Right lobe of liver (tissue), 6 donors: ENCODE measurements at places on chromosomes 5 and 9. TPM values are rescaled to one million over a fixed set of nuclear protein-coding genes. Genes with fewer than 3 reads are reported as not detected.

DNA sequence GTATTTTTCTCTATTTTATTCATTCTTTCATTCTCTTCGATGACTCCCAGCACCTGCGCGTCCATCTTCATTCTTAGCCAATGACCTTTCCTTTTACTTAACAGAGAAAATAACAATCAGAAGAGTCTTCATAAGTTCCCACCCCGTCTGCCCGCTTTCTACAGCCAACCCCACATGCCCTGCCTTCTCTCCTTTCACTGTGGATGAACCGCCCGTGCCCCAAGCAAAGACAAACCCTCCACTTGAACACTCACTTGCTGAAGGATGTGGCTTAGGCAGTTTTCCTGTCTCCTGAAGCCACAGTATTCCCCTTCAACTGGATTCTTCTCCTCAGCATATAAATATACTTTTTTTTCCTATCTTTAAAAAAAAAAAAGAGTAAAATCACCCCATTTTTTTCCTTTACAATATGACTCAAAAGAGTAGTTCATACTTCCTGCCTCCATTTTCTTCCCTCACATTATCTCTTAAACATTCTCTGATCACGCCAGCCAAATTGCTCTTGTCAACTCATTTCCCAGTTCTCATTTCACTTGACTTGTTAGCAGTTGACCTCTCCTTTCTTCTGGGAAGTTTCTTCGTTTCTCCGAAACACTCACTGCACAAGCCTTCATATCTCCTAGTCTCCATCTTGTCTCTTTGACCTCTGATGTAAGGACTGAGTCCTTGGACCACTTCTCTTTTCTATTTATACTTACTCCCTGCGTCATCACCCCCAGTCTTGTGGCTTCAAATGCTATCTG, 11.1 kb downstream of the NIPSNAP3B start:
- no peak for DNase-seq

DNA sequence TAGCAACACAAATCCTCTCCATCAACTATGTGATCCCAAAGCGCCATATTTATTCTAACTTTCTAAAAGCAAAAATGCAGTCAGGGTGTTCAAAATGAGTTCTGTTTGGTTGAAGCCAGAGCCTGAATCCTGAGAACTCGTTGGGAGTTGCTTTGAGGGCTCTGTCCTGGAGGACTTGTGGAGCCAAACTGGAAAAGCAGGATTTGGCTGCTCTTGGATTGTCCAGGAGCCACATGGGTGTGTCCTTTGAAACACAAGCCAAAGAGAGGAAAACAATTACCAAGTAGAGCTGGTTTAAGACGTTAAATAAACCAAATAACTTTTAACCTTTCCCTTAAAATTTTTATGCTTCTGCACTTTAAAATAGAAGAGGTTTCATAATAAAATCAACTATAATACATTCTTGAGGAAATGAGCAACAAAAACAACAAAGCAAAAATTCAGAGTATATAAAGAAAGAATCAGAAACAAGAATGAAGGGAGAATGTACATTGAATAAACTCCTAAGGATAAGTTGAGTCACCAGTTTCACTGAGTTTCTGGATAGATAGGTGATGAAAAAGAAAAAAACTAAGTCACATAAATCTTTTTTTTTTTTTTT, 13.5 kb downstream of the C5orf46 start:
- DNase-seq: no peak

GRCh38 chr5:134600600-134600999, 32.0 kb downstream of the SAR1B start:
- DNase-seq: no peak

The IFNA2 gene
- not detected for total RNA-seq

The ZNF366 gene
- 1.5 TPM for total RNA-seq

The LCN6 gene
- not detected for total RNA-seq
